Stimulated activated naive B cell treated with anti-CD40 and anti-IgM and Interleukin-4, amounts not matched to agents 10 μg/mL and 1 μg/mL and 100 μg/mL, for 72 hours (primary cell): ENCODE measurements at places on chromosomes 12 and 14.
A peak's percentile ranks its signal among the peaks of the same experiment; 100 is the strongest.

DNA sequence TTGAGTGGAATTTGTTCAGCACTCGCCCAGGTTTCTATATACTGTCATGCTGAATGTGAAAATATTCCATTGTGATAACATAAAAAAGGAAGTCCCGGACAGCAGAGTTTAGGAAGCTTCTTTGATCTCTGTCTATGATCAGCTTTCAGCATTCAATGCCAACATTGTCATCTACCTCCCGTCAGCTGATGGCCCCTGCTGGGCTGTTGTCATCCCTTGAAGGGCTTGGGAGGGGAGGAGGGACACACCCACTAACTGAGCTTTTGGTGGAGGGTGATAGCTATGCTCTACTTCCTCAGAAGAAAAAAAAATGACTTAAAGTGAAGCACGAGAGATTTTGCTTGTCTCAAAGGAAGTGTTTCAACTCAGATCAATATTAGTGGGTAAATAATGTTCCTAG lies 4.7 kb upstream of the KRT77 start:
- no peak for DNase-seq

GRCh38 chr12:101604132-101604531 lies 9.4 kb downstream of the MYBPC1 start:
- no peak for DNase-seq

DNA sequence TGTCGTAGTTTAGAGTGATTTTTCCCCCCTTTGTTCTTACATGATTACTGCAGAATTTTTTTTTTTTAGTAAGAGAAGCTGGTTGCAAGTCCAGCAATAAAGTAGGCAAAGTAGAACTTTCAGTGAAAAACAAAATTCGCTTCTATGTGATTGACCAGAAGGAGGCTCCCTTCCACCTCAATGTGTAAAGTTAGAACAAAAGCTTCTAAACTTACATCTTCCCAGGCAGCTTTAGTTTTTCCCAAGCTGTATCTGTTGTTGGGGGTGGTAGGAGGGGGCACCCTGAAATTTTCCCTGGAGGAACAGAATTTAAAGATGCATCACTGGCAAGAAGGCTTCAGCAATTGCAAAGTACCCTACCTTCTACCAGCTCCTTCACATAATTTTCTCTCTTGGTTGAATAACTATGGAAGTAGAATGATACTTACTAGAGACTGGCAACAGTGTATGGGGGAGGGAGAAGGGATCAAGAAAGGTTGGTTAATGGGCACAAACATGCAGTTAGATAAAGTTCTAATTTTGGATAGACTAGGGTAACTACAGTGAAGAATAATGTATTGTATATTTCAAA lies 87.3 kb upstream of the E2F7 start:
- no peak for DNase-seq

DNA sequence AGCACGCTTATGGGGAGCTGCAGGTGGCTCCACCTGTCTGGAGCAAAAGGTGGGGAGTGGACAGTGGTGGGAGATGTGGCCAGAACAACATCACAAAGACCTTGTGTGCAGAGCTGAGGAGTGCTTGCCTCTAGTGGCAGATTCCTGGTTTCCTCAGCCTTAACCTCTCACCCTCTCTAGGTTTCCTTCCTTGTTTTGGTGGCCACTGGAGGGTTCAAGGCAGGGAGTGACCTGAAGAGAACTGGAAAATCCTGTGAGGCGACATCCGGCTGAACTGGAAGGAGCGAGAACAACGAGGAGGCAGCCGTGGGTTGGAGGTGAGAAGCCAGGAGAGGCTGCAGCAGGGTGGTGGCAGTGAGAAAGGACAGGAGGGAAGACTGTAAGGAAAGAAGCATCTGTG lies 6.3 kb upstream of the FLVCR2 start:
- no peak for DNase-seq

GRCh38 chr12:105288311-105288996 lies 42.0 kb upstream of the C12orf75 start:
- no peak for DNase-seq

DNA sequence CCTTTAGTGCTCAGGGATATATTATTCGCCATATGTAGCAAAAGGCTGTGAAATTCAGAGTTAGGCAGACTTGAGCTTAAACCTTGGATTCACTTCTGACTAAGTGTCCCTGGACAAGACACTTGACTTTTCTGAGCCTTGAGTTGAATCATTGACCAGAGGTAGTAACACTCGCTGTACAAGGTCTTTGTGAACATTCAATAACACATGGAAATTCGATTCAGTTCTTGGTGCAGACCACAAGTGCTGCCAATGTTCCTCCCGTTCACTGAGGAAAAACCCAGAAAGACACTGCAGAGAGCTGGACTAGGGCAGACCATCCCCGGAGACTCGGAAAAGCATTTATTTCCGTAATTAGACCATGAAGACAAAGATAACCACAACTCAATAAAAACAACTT lies 901.4 kb downstream of the AACS start:
- no peak for DNase-seq

DNA sequence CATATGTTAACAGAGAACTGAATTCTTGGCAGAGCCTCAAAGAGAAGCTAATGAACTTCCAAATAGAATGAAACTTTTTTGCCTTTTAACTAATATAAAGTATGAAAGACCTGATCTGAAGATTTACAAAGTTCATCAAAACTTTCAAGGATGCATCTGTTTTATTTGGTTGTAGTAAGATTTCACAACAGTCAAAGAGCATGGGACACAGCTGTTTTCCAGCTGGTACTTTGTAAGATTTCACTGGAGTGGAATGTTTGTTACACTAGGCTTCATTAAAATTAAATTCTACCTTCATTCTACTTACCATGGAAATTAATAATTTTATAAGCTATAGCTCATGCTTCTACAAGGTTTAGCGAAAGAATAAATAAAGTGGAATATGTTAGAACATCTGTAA lies 351.2 kb downstream of the SLC6A15 start:
- no peak for DNase-seq

GRCh38 chr12:54486173-54486867 lies 11.2 kb upstream of the NCKAP1L start:
- DNase-seq, result no peak

DNA sequence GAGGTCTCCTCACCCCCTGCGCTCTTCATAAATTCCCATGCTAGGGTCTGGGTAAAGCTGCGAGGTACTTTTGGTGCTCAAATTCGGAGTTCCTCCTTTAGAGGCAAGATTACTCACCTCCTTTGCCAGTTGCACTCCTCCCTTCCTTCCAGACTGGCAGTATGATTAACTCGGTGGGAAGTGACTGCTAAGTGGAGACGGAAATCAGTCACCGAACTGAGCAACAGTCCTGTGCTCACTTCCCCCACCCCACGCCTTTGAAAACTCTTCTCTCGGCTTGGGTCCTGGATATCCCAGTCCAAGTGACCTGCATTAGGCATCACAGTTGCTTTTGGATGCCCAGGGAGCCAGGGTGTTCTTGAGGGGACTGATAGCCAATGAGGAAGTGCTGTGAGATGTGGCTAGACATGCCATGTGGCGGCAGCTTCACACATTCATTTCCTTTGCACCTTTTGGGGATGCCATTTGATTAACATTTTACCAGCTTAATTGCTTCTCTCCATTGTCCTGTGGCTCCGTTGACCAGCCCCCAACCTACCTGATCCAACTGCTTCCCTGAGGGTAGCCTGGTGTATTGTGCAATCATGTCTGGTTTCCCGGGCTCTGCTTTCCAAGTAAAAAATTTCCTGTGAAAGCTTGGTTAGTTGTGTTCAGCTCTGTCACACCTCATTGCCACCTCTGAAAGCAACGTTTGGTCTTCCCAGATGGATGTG lies 840 bp downstream of the PNP start:
- DNase-seq, result peak; percentile 66

GRCh38 chr12:98453070-98453469 lies 62.3 kb upstream of the TMPO start:
- no peak for DNase-seq
